ENCODE measurements at places on chromosomes 5 and 9. TPM values are rescaled to one million over a fixed set of nuclear protein-coding genes. Genes with fewer than 3 reads are reported as not detected.

DNA sequence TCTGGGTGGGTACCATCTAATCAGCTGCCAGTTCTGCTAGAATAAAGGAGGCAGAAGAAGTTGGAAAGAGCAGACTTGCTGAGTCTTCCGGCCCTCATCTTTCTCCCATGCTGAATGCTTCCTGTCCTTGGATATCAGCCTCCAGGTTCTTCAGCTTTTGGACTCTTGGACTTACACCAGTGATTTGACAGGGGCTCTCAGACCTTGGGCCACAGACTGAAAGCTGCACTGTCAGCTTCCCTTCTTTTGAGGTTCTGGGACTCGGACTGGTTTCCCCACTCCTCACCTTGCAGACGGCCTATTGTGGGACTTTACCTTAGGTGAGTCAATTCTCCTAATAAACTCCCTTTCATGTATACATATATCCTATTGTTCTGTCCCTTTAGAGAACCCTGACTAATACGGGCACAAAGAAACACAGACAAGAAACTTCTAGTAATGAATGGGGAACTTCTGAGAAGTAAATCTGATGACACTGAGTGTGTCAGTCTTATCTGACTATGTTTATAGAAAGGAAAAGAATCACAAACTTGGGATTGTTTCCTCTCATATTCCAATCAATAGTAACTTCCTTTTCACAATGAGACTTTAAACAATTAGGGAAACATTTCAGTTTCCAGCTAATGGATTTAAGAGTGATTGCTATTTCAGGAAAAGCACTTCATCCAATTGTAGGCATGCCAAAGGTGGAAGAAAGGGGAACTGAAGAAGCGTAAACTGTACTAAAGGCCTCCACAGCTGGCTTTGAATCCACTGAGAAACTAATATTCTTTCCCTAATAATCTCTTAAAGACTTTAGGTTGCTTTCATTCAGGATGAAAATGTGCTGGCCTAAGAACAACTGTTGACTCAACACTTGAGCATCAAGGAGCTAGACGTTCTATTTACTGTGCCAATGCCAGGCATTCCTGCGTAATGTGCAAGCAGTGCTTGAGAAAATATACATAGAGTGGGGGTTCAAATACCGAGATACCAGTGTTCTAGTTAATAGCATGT lies 127.9 kb upstream of the PTGER4 start:
- DNase-seq: no peak

GRCh38 chr5:179733772-179734126 lies 1.1 kb downstream of the MAML1 start:
- DNase-seq: no peak

DNA sequence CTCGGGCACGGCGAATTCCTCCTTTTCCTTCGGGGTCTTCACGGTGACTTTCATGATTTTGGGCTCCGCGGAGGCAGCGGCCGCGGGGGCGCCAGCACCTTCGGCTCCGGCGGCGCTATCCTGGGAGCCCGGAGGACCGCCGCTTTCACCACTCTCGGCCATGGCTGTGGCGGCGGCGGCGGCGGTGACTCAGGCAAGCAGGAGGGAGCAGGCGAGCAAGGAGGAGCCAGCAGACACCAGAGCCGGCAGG lies 315 bp downstream of the UBQLN1 start:
- DNase-seq: no peak

DNA sequence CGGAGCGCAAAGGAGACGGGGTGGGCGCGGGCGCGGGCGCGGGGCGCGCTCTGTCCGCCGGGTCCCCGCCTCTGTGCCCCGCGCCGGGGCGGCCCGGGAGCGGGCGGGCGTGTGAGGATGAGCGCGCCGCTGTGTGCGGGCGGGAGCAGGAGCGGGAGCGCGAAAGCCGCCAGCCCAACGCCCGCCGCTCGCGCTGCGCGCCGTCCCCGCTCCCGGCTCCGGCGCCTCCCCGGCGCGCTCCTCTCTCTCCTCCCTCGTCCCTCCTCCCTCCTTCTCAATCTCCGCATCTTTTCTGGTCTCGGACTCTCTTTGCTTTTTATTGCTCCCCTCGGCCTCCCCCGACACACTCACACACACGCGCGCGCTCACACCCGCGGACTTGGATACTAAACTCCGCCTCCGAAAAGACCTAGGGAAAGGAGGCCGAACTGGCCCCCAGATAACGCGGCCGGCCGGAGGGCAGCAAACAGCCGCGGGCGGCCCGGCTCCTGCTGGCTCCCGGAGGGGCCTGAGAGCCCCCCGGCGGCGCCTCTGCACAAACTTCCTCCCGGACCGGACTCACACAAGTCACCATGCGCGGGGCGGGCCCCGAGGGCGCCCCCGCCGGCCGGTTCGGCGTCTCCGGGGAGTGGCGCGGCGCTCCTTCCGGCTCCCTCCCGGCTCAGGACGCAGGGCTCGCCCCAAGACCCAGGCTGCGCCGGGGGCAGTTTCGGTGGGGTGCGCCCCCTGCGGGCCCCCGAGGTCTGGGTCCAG lies at the start of gene FIBCD1:
Gene FIBCD1 (minus strand): TSS at position 596 of the 753 bp plus-strand sequence. CDS start 640 bp downstream, outside the sequence.
- no peak for DNase-seq

DNA sequence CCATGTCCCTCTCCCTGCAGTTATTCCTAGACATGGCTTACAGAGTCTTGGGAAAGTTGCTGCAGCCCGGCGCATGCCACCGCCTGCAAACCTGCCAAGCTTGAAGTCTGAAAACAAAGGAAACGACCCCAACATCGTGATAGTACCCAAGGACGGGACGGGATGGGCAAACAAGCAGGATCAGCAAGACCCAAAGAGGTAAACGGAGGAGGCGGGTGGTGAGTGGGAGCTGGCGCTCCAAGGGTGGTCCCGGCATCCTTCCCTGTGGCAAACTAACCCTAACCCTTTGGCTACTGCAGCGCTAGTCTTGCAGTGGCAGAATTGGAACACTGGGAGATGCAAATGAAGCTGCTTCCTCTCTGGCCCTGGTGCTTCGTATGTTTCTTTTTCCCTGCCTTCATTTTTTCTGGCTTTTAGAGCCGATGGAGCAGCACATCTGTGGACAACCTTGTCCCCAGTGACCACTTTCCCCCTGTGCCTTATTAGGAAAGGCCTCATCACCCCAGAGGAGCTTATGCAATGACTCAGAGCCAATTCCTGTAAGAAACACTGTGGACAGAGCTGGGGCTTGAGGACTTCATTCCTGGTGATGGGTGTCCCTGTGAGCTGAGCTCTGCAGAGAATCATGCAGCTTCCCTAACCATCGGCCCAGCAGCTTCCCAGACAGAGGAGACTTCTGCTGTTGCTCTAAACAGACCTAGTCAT lies 38.9 kb downstream of the PRRC2B start:
- no peak for DNase-seq

- DNase-seq: no peak
Observed at GRCh38 chr5:106720367-106720766, 950.4 kb downstream of the EFNA5 start.

- DNase-seq: no peak
Observed at GRCh38 chr5:78323241-78323640, 28.7 kb upstream of the AP3B1 start.

DNA sequence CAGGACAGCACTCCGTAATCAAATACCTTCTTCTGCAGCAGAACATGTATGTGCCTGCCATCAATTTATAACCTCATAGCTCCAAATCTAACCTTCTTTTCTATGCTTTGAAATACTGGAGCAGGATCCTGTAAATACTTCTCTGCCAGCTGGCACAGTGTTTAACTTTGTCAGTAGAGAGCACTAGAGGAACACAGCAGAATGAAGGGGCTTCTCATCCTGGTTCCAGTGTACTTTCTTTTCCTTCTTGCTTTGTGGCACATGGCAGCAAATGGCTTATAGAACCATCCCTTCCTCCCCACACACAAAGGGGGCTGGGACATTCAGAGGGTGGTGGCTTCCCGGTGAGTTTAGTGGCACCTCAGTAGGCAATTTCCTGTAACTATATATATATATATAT lies 3.8 kb upstream of the FBXW11 start:
- DNase-seq: no peak

GRCh38 chr5:96081276-96081858 lies 119.7 kb upstream of the ELL2 start:
- DNase-seq: no peak

DNA sequence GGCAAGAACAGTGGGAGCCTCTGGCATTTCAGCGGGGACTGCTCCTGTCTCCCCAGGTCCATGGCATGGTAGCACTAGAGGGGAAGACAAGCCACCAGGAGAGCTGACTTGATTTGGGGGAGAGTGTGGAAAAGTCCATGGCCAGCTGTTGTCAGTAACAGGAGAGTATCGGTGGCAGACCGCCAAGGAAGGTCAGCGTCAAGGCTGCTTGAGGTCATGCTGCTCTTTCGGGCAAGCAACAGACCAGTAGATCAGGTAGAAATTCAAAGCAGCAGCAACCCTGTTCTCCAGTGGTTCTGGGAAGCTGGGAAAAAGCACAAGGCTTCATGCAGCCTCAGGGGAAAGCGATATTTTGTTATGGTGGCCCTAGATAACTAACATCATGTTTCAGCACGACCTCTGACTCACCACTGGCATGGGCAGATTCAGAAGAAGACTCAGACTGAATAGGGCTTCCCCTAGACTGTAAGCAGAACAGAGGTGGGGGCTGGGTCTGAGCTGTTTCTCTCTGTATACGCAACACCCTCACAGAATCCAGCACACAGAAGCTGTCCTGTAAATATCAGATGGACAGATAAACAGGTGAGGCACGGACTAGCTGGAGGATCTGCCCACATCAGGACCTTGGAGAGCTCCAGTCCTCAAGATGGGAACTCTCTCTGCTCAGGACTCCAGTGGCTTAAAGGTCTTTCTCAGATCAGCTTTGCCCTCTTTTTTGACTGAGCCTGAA lies 35.2 kb upstream of the PLEKHG4B start:
- no peak for DNase-seq

DNA sequence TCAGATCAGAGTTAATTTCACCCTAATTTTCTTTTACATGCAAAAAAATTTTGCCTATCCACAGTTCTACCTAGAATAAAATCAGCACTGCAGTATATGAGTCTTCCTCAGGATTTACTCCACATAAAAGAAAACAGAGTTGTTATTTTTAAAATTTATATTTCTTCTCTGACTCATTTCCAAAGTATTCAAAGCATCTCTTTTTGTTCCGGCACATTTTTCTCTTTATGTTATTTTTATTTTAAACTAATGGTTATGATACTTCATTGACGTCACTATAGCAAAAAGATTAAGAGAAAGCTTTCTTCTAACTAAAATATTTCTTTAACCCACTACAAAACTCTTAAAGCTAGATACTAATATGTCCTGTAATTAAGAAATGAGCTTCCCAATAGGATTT lies 590.4 kb downstream of the PRELID2 start:
- DNase-seq: no peak

DNA sequence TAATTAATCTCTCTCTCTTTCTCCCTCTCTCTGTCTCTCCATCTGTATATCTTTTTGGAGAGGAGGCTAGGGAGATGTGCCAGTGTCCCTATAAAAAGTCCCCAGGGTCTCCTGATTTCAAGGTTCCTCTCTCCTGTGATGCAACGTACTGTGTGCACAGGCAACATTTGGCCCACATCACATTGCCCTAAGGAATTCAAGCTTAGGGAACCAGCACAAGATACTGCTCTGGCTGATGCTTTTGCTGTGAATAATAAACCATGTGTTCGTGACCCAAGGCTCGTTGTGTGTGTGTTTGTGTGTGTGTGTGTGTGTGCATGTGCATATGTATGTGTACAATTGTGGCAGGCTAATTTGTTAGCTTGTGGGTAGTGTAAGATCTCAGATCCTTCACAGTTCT lies 9.7 kb downstream of the SPATA9 start:
- no peak for DNase-seq

The SLC36A2 gene
- not detected for total RNA-seq

The PTPRD gene
- 49.0 TPM for total RNA-seq

The ZFP37 gene
- total RNA-seq: 17.2 TPM

The GRK6 gene
- total RNA-seq: 23.3 TPM

The SLC44A1 gene
- 64.7 TPM for total RNA-seq

The PCDHGA2 gene
- total RNA-seq: 10.5 TPM

The FGF1 gene
- 5.7 TPM for total RNA-seq

All from uterus (tissue), 4 donors.